ENCODE measurements at places on chromosomes 16 and 17.

DNA sequence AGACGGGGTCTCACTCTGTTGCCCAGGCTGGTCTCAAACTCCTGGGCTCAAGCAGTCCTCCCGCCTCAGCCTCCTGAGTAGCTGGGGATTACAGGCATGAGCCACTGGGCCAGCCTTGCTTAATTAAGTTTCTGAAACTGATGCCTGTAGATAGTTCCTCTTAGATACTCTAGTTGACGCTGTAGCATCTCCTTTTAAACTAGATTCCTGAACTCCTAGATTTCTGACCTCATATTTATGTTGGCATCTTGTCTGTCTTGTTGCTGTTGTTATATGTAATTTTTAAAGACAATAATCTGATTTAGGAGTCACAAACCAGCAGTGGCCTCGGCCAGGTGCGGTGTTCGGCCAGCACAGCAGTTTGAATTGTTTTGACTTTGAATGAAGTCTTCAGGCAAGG is 37.5 kb downstream of the DHRS7B start:
- DNase-seq, result no peak

GRCh38 chr17:50185631-50186471 is 15.6 kb downstream of the COL1A1 start:
- DNase-seq, result no peak

- DNase-seq, result no peak
Measured at GRCh38 chr17:78665952-78666920, 89.0 kb upstream of the DNAH17 start.

DNA sequence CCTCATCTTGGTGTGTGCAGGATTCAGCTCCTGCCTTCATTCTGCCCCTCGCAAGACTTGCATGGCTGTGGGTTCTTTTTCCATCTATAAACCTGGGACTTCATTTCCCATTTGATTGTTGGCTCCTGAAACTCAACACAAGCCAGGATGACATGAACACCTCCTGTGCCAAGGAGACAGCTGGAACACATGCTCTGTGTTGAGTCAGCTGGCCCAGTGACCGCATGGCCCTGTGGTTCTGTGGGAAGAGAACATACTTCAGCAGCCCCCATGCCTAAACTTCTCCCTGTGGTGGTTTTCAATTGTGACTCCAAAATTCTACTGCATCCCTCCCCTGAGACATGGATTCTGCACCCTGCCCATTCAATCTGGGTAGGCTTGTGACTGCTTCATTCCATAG is 57.9 kb upstream of the FOXF1 start:
- DNase-seq, result no peak

DNA sequence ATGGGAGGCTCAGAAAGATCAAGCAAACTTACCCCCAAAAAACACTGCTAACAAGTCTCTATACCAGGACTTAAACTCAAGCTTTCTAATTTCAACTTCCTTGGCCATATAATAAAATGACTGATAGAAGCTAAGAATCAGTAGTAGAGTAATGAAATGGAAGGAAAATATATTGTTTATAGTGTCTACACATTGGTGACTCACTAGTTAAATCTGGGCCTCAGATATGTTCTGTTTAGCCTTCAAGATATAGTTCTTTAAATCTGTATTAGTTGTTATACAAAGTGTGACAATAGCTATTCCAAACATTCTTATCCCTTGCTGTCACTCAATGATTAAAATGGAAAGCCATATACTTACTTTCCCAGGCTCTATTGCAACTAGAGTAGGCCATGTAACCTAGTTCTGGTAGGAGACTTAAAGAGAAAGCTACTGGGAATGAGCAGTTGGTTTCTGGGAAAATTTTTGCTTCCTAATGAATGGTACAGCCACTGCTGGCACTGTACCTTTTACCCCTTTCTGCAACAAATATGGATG is 18.3 kb downstream of the SSH2 start:
- no peak for DNase-seq

DNA sequence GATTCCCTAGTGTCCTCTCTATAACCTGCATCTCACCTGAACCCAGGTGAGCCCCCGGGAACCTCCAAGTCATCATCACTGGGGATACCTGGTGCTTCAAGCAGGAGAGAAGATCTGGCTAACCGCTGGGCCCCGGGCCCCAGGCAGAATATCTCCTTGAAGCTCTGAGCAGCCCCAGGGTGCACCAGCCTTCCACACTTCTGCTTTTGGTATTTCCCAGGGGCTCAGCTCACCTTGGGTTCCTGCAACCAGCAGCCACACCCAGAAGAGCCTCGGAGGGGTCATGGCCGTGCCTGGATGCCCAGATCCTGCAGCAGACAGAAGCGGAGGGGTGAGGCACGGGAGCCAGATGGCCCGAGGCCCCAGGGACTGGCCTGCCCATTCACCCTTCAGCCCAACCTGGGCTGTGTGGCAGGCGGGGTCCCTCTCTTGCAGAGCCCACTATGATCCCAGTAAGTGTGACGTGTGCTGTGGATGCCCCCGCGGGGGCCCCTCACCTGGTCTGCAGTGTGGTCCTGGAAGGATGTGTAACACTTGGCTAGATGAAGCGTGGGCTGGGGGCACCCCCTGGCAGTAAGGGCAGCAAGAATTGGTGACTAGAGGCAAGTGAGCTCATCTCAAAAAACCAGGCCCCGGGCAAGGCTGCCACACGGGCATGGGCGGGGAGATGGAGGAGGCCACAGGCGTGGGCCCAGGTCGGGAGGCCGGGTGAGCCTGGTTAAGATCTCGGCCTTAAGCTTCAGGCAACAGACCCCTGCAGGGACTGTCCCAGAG is 2.6 kb downstream of the LGALS3BP start:
- no peak for DNase-seq

DNA sequence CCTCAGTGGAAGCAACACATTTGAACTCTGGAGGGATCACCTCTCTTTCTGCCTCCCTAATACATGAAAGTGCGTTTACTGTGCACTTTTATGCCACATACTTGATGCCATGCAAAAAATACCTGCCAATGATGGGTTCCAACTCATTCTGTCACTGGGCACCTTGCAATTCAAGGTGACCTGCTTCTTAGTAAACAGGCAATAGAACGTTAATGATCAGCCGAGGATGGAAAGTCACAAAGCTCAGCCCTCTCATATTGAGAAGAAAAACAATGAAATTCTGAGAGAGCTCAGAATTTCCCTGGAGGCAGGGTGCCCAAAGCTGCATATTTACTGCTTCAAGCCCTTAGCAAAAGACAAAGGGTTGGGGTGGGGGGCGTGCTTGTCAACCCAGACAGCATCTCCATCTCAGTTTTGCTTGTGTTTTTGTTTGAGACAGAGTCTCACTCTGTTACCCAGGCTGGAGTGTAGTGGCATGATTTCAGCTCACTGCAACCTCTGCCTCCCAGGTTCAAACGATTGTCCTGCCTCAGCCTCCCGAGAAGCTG is 23.2 kb downstream of the LITAF start:
- DNase-seq, result no peak

DNA sequence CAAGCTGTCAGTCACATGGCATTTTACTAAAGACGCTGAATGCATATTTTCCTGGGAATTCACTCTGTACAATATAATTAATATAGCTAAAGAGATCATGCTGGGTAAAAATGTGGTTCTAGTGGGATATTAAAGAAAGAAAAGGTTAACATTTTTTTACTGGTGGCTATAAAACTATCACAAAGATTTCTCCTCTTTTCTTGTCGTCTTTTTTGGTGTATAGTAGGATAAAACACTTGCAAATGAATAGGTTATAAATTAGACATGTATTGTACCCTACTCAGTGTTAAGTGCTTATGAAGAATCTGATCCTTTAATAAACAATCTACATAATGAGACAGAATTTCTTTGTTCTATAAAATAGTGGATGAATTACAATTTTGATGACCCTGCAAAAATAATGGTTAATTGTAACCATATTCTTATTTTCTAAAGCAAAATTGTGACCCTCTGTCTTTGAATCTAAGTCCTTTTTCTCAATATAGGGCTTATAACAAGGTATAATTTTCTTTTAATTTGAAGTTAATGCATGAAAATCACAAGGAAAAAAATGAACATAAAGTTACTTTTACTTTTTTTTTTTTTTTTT is 1540.4 kb upstream of the GOT2 start:
- no peak for DNase-seq
